Urinary bladder (tissue), 4 donors: ENCODE measurements at places on chromosomes 7 and 10. TPM values are rescaled to one million over a fixed set of nuclear protein-coding genes. Genes with fewer than 3 reads are reported as not detected.

- no peak for DNase-seq
Measured at GRCh38 chr7:28132959-28133870, 47.4 kb downstream of the JAZF1 start.

- no peak for DNase-seq
Measured at GRCh38 chr7:93958216-93958615, 36.7 kb downstream of the GNG11 start.

- no peak for DNase-seq
Measured at GRCh38 chr10:102657451-102657850, 13.2 kb downstream of the TRIM8 start.

- DNase-seq = no peak
Measured at GRCh38 chr7:49580000-49580399, 193.4 kb upstream of the VWC2 start.

- DNase-seq = peak; percentile 68
Measured at GRCh38 chr7:128453836-128454804, 1.6 kb upstream of the HILPDA start.

DNA sequence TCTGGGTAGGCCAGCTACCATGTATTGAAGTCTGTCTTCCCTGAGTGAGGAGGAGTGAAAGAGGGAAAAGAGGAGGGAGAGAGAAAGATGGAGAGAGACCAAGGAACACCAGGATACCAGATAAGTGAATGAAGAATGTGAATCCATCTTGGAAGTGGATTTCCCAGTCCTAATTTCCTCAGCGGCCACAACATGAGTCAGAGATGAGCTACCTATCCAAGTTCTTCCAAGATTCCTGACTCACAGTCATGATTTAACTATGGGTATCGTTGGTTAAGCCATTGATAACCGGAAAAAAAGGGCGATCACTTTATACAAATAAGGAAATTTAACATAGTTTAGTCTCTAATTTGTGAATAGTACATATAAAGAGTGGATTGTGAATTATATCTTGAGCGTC, 561.8 kb downstream of the ATRNL1 start:
- DNase-seq = no peak

The CTTNBP2 gene
- total RNA-seq = 13.1 TPM
